ENCODE measurements at places on chromosomes 13 and 19. TPM values are rescaled to one million over a fixed set of nuclear protein-coding genes. Genes with fewer than 3 reads are reported as not detected.

Gene ZNF536
- 0.50 TPM for total RNA-seq

Gene ZFP36
- 3.1 TPM for total RNA-seq

Gene PRKCSH
- total RNA-seq = 120 TPM

Gene CELF5
- total RNA-seq = not detected

Gene PSPN
- 1.8 TPM for total RNA-seq

Gene STOML3
- total RNA-seq = not detected

Gene NLRP11
- total RNA-seq = under 0.01 TPM

Gene GRIK5
- total RNA-seq = 3.5 TPM

Gene MYO9B
- 44.2 TPM for total RNA-seq

Gene C3
- total RNA-seq = 1.2 TPM

Gene ZNF577
- total RNA-seq = 8.9 TPM

Gene NCAN
- total RNA-seq = under 0.01 TPM

Gene NFILZ
- total RNA-seq = not detected

Gene EXOSC5
- 14.1 TPM for total RNA-seq

Gene FCER2
- not detected for total RNA-seq

Gene LILRB4
- total RNA-seq = not detected

Gene GPR183
- total RNA-seq = not detected

Gene SIGLECL1
- total RNA-seq = not detected

Gene ATP8A2
- total RNA-seq = 0.26 TPM

Gene CGB3
- total RNA-seq = not detected

Gene GPR18
- total RNA-seq = not detected

Gene SHISA7
- total RNA-seq = not detected

Gene NLRP4
- not detected for total RNA-seq

Gene ANKRD24
- 2.3 TPM for total RNA-seq

Gene FUT6
- total RNA-seq = not detected

Gene DENND1C
- not detected for total RNA-seq

Gene CBLC
- under 0.01 TPM for total RNA-seq

Gene EFNB2
- total RNA-seq = 13.5 TPM

Gene PLIN3
- 191 TPM for total RNA-seq

Gene RNF17
- total RNA-seq = not detected

Gene KLK13
- total RNA-seq = not detected

Gene IRF3
- 61.1 TPM for total RNA-seq

Gene LILRB3
- not detected for total RNA-seq

Gene RETN
- not detected for total RNA-seq

Gene NALCN
- total RNA-seq = 1.5 TPM

All from fibroblast of lung (primary cell).